Inflammatory macrophage treated with lipopolysaccharide for 4 hours (primary cell): ENCODE measurements at places on chromosomes 7 and 10.

GRCh38 chr10:110354322-110354766 is 49.6 kb upstream of the SMNDC1 start:
- peak; percentile 74 for DNase-seq

- no peak for DNase-seq
Measured at GRCh38 chr7:158439035-158439434, 148.6 kb downstream of the PTPRN2 start.

- no peak for DNase-seq
Measured at GRCh38 chr10:133328358-133329343, 8.0 kb downstream of the CALY start.

- DNase-seq, result no peak
Measured at GRCh38 chr10:82736305-82736704, 861.3 kb downstream of the NRG3 start.

DNA sequence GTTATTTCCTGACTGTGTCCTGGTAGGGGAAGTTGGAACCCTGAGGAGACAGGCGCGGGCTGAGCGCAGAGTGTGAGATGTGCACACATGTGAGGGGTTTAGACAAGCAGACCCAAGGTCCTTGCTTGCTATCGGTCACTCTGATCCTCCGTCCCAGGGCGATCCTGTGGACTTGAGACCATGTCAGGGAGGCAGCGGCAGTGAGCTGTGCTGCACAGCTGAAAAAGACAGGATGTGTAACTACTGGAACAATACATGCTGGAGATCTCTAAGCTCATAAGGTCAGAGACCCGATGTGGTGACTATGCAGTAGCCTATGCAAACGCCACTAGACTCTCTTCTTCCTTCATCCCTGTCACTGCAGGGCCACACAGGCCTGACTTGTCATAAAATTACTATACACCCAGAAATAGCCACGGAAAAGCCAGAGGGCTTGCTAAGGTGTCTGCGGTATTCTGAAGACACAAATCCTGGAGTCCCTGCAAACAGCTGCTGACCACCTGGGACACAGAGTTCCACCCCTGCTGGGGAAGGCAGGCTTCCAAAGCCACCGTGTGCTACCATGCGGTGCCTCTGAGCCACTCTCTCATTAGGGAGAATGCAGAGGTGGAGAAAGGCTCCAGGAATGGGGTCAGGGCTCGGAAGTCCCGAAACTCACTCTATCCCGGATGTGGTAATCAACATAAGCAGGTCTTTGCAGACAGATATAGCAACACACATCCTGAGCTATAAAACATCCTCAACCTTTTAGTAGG is 91.1 kb upstream of the DDC start:
- no peak for DNase-seq
